ENCODE measurements at places on chromosomes 1 and 21. TPM values are rescaled to one million over a fixed set of nuclear protein-coding genes. Genes with fewer than 3 reads are reported as not detected.

The CAMSAP2 gene
- total RNA-seq = not detected

The DNASE2B gene
- total RNA-seq = not detected

The S100A12 gene
- total RNA-seq = not detected

- no peaks in the 10 kb centered on the region for H3K36me3 ChIP-seq
- no peak overlapping the region for H3K27ac ChIP-seq
- no peak for DNase-seq
- H3K4me3 ChIP-seq = no peak overlapping the region
- H3K4me1 ChIP-seq = peaks cover 16% of the 10 kb centered on the region
- peaks cover 41% of the 10 kb centered on the region for H3K27me3 ChIP-seq
These were observed 6.0 kb upstream of the PLA2G2C start for GRCh38 chr1:20192364-20192763.

DNA sequence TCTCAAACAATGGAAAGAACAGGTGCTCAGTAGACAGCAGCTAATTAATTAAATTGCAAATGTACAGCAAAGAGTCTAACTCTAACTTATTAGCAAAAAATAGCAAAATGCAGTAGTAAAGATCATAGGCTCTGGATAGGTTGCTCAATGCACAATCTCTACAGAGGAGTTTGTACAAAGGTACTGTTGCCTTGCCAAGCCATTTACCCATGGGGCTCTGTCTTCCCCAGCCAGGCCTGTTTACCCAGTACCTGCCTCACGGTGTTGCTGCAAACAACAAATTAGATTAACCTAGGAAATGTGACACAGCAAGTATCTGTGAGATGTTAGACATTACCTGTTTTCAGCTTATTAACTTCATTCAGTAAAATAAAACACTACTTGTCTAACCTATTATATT is 222.0 kb downstream of the DENND1B start:
- H3K27me3 ChIP-seq = no peaks in the 10 kb centered on the region
- no peak overlapping the region for H3K4me3 ChIP-seq

GRCh38 chr1:34140011-34140676 is 24.9 kb downstream of the CSMD2 start:
- H3K27ac ChIP-seq = no peak overlapping the region
- DNase-seq = no peak
- H3K36me3 ChIP-seq = no peaks in the 10 kb centered on the region
- H3K4me3 ChIP-seq = no peak overlapping the region
- H3K4me1 ChIP-seq = no peaks in the 10 kb centered on the region
- H3K27me3 ChIP-seq = peaks cover 5% of the 10 kb centered on the region

- H3K4me3 ChIP-seq = no peak overlapping the region
- no peak overlapping the region for H3K27ac ChIP-seq
- DNase-seq = no peak
- H3K4me1 ChIP-seq = peaks cover 2% of the 10 kb centered on the region
- H3K27me3 ChIP-seq = no peaks in the 10 kb centered on the region
These were observed 10.6 kb downstream of the CD160 start for GRCh38 chr1:145729666-145730436.

- peaks cover 7% of the 10 kb centered on the region for H3K27me3 ChIP-seq
- DNase-seq = no peak
- H3K27ac ChIP-seq = no peak overlapping the region
- no peak overlapping the region for H3K4me3 ChIP-seq
- H3K36me3 ChIP-seq = no peaks in the 10 kb centered on the region
These were observed 41.3 kb downstream of the HMCN1 start for GRCh38 chr1:185775501-185775900.

GRCh38 chr1:239170828-239171227 is 215.5 kb upstream of the CHRM3 start:
- H3K27me3 ChIP-seq = no peaks in the 10 kb centered on the region
- DNase-seq = no peak
- H3K36me3 ChIP-seq = no peaks in the 10 kb centered on the region
- H3K4me1 ChIP-seq = no peaks in the 10 kb centered on the region

All from activated CD8-positive, alpha-beta T cell treated with anti-CD3 and anti-CD28 coated beads, Interleukin-2, amount 10 ng/mL, durations not matched to agents 7 days and 5 days (primary cell).